ENCODE measurements at places on chromosomes 6 and 20.

GRCh38 chr6:1526398-1527072 lies 83.2 kb upstream of the FOXC1 start:
- DNase-seq = no peak

GRCh38 chr6:154468760-154469159 lies 41.7 kb downstream of the CNKSR3 start:
- DNase-seq = no peak

GRCh38 chr20:796921-797320 lies 28.6 kb upstream of the SLC52A3 start:
- DNase-seq = no peak

- no peak for DNase-seq
Observed at GRCh38 chr20:20338133-20338730, 29.7 kb upstream of the INSM1 start.

DNA sequence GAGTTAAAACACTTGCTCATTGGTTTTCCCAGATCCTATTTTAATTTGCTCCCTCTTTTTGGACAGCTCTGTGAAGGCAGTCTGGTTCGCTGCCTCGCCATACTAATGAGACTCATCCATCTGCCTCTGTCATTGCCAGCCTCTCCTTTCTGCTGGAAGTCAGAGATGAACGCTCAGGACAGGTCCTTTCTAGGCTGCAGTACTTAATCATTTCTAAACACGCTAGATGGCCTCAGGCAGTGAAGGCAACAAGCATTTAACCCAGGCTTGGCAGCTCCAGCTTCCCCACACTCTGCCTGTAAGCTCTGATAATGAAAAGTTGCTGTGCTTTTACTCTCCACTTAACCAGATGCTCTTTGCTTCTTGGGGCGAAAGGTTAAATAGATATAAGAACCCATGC lies 286.7 kb upstream of the POU3F2 start:
- no peak for DNase-seq

DNA sequence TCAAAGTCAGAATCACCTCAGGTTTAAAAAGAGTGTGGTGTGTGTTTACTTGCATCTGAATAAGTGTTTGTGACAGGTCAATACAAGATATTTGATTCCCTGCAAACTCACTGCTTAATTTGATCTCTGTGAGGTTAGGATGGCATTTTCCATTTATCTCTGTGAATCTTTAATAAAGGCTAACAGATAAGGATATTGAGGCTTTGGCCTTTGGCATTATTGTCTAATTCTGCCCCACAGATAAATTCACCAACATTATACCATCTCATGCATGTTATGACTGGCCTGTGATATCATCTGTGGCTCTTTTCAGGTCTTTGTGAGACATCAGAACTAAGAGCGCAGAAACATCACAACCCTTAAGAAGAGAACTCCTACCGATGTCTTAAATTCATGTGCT lies 84.7 kb downstream of the TRMT6 start:
- DNase-seq = no peak

- no peak for DNase-seq
Observed at GRCh38 chr6:5270093-5270680, 8.9 kb downstream of the FARS2 start.

DNA sequence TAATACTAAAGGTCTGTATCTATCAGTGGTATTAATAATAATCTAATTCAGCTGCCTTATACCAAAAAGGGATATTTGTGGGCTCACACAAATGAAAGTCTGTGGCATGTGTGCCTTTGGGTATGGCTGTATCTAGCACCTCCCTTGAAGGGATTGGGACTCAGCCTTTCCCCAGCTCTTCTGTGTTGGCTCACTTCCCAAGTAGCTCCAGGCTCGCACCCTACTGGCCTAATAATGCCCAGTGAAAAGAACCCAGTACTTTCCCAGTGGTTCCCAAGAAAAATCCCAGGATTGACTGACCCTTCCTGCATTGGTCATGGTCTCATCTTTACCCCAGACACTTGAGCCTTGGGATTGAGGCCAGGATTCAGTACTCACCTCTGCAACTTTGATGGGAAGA lies 60.7 kb upstream of the CDKAL1 start:
- no peak for DNase-seq

GRCh38 chr6:116090251-116090650 lies 10.4 kb upstream of the NT5DC1 start:
- no peak for DNase-seq

DNA sequence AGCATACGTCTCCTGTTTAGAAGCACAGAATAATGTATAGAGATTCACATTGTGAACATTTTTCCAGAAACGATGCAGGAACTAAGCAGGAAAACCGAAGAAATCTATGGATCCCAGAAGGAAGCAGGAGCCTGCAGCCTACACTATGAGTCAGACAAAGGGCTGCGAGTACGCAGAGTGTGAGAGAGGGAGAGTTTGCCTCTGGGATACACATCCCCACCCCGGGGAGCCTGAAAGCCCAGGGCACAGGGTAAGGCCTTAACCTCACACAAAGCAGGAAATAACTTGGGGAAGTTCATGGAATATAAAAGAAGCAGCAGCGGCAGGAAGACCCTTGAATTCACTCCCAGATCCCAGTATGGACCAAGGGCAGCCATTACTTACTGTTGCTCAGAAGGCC lies 842.1 kb upstream of the MANEA start:
- DNase-seq = no peak

- DNase-seq = peak; percentile 73
Observed at GRCh38 chr6:35165630-35166071, 24.5 kb upstream of the TCP11 start.

- no peak for DNase-seq
Observed at GRCh38 chr20:25205277-25206062, 10.0 kb downstream of the ENTPD6 start.

DNA sequence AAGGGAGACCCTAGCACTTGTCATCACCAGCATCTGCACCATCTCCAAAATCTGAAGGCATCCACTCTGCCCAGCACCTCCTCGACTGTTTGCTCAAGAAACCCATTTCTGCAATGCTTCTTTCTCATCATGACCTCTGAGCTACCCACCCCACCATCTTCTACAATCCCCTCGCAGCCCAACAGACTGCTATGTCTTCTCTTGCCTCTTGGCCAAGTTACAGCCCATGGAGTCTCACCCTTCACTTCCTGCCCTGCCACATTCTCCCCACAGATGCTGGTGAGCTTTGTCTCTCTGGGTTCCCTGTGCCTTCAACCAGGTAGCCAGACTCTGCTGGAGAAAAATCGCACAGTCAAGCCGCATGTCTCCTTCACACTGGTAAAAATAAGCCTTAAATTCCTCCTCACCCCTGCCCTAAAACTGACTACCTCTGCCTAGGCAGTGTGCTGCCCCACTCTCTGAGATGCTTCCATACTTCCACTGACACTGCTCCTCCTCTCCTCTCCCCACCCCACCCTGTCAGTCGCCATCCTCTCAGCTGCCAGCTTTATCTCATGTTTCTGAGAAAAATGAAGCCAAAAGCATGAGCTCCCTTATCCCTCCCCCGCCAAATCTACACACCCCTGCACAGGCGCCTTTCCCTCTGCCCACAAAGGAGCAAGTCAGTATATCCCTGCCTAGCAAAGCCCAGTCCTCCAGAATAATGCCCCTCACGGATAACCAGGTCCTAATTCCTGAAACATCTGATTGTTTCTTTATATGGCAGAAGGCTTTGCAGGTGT lies 2.3 kb upstream of the TXNDC5 start:
- DNase-seq = no peak

GRCh38 chr6:151075930-151076555 lies 163.7 kb upstream of the AKAP12 start:
- DNase-seq = no peak

GRCh38 chr6:110999634-111000270 lies 17.9 kb downstream of the RPF2 start:
- DNase-seq = peak; percentile 40

- DNase-seq = no peak
Observed at GRCh38 chr20:51339721-51340450, 202.6 kb downstream of the NFATC2 start.

- DNase-seq = no peak
Observed at GRCh38 chr6:45450132-45450531, 72.4 kb upstream of the SUPT3H start.
